A549 treated with AZD2906 at 1 μM for 4 hours (cell line): ENCODE measurements at places on chromosomes 7 and 10. TPM values are rescaled to one million over a fixed set of nuclear protein-coding genes. Genes with fewer than 3 reads are reported as not detected.

LRMDA gene
- 3.8 to 4.7 TPM (median 4.1 TPM) in 5 replicates for total RNA-seq

EBF3 gene
- 0.13 to 0.33 TPM (median 0.20 TPM) in 5 replicates for total RNA-seq

STEAP4 gene
- total RNA-seq, result 0.01 to 0.02 TPM (median 0.02 TPM) in 4 of 5 replicates, not detected in the other

GRID2IP gene
- total RNA-seq, result not detected in 5 replicates

SUGCT gene
- total RNA-seq, result 0.64 to 1.4 TPM (median 1.1 TPM) in 5 replicates
